ENCODE measurements at places on chromosomes 2 and 18.

DNA sequence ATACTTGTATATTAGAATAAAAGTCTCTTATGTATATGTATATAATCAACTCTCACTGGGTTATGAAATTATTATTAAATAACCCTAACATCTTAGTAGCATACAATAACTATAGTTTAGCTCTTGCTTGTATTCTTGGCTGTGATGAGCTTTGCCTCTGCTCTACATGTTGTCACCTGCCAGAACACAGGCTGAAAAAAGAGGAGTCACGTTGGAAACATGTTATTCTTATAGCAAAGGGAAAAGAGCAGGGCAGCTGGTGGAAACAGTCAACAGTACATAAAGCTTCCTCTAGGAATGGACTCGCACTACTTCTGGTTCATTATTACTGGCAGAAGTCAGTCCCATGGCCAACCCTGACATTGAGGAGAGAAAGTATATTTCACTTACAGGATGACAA, 362.0 kb upstream of the KYNU start:
- DNase-seq, result no peak

DNA sequence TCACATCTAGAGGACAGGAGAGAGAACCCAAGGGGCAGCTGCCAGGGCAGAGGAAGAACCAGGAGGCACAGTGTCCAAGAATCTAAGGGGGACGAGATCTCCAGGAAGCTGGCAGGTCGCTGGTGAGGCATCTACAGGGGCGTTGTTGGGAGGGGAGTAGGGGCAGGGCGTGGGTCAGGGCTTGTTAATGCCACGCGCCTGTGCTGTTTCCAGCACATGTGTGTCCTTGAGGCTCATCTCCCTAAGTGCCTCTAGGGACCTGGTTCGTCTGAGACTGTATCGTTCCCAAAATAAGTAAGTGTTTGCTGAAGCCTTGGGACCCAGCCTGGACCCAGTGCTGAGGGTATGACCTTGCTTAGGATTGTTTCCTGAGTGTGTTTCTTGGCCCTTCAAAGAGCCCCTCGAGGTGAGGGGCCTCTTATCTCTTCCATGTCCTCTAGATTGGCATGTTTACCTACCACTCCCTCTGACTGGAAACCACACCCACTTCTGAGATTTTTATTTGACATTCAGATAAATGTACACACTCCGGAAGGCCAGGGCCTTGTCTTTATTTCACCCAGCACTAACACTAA, 22.2 kb downstream of the HK2 start:
- DNase-seq, result no peak

- DNase-seq, result no peak
Observed at GRCh38 chr2:47237375-47238334, 82.5 kb upstream of the STPG4 start.

DNA sequence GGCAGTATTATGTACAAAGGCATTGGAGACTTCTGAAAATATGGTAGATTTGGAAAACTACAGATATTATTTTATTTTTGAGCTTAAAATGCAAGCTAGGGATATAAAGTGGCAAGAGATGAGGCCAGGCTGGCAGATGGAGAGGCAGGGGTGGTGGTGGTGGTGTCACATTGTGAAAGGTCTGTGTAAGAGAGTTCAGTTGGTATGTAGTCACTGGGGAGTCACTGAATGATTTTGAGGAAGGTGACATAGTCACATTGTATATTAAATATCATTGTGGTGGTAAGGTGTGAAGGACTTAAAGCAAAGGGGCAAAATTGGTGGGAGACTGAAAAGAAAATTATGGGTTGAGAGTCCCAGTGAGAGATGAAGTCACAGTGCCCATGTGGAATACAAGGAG, 82.5 kb downstream of the DIS3L2 start:
- DNase-seq, result no peak

GRCh38 chr2:126719191-126719832, 63.4 kb downstream of the GYPC start:
- no peak for DNase-seq

DNA sequence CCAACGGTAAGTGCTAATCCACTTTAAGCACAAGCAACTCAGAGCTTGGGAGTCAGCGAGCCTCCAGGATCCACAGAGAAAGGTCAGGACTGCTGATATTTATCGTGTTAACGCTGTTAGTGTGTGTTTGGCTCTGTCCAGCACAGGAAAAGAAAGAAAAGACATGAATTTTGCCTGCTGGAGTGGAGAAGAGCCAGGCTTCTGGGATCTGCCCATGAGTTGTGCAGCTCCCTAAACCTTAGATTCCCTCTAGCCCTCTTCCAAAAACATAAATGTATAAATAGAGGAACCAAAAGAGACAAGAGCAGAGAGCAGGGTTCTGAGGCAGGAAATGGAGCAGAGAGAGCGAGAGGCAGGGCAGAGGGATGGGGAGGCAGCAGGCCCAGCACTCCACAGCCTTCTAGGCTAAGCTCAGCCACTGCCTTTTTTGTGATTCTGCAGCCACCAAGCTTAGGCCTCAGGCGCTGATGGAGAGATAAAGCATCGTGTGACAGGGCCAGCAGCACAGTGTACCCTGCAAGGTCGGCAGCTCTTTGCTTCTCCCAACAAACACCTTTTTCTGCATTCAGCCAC, 14.5 kb upstream of the MAT2A start:
- DNase-seq, result no peak

DNA sequence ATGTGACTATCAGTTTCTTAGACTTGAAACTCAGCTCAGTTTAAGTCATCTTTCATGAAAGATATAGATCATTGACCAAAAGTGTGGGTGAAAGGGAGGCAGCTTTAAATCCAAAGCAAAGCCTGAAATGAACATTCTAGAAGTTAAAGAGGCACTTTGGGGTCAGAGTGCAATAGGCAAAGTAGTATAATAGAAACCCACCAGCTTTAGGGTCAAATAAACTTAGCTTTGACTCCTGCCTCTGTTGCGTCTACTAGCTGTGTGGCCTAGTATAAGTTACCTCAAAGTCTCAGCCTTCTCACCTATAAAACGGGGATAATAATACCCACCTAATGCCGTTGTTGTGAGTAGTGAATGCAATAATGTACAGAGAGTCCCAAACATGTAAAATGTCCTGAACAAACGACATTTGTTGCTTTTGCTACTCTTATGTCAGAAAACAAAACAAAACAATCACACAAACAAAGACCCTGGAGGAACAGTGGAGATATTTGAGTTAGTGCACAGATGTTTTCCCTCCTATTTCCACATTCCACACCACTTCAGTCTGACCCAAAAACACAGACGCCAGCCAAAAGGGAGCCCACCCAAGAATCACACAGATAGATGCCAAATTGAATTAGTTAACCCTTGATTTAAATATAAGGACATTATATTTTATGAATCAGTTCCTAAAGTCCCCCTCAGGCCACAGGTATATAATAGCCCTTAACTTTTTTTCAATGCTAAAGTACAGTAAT, 657.0 kb downstream of the ARHGAP15 start:
- DNase-seq, result no peak

GRCh38 chr18:23380001-23380550, 73.0 kb upstream of the RIOK3 start:
- no peak for DNase-seq

DNA sequence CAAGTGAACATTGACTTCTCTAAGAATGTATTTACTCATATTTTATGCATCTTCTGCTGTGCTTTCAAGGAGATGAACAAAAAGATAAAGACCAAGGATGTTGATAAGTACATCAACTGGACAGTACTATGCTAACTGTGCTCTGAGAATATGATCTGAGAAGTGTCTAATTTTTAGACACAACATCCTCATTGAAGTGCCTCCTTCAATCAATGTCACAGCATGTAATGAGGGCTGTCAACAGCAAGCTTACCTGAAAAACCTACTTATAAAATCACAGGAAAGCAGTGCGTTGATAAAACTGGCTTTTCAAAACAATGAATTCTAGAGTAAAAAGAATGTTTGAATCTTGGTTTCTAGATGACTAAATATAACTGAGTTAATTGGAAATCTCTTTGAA, 452.9 kb upstream of the DSEL start:
- no peak for DNase-seq

- no peak for DNase-seq
Observed at GRCh38 chr2:75453384-75454240, 107.1 kb downstream of the EVA1A start.

- DNase-seq, result no peak
Observed at GRCh38 chr2:178997477-178997876, 52.5 kb downstream of the CCDC141 start.

DNA sequence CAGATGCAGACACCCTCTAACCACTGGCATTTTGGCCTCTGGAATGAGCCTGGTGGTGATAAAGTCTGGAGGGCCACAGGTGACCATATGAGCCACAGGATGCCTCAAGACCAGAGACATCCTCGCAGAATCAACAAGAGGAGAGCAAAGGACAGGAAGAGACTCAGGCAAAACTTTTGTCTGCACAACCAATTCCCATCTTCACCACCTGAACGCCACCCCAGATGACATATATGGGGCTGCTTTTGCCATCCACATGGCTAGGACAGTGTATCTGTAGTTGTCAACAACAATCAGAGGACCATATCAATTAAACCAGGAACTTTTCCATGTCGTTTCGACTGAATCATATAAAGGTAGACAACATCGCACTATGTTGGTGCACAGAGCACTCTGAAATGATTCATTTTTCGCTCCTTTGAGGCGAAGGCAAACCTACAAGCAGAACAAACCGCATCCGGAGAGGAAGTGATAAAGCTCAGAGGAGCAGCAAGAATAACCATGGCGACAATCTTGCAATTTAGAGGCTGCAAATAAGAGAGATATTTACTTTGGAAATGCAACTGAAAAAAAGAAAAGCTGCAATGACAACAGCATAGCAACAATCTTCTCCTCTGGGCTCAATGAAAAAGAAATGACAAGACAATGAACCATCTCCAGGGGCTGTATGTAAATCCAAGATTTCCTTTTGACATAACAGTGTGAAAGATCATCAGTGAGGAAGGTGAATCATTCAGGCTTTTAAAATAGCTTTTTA, 204.5 kb downstream of the ARL4C start:
- peak; percentile 44 for DNase-seq

GRCh38 chr2:27954771-27955383, 64.3 kb downstream of the BABAM2 start:
- DNase-seq, result no peak

GRCh38 chr18:24447961-24448360, 12.5 kb upstream of the HRH4 start:
- no peak for DNase-seq

GRCh38 chr2:219062081-219062480, 1.4 kb upstream of the IHH start:
- no peak for DNase-seq

DNA sequence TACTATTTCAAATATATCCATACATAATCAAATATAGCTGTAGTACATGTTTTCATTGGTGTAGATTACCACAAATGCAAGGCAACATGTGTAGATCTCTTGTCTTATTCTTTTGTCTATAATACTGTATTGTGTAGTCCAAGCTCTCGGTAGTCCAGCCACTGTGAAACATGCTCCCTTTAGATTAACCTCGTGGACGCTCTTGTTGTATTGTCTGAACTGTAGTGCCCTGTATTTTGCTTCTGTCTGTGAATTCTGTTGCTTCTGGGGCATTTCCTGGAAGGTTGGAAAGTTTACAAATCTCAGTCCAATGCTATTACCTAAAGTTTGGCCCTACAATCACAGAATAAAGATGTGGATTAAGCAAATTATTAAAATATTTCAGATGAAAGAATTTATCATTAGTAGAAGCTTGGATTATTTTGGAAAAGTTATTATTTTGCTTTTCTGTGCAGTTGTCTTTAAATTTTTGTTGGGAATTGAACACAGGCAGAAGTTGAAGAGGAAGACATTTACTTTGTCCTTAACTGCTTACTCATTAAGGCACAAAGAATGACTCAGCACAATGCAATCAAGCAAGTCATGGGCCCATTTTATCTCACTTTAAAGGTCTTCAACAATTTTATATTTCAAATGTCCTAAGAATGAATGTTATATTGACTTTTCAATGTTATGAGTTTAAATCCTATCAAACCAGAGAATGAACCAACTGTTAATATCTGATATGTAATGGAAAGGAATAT, 103.4 kb upstream of the CAVIN2 start:
- DNase-seq, result no peak

DNA sequence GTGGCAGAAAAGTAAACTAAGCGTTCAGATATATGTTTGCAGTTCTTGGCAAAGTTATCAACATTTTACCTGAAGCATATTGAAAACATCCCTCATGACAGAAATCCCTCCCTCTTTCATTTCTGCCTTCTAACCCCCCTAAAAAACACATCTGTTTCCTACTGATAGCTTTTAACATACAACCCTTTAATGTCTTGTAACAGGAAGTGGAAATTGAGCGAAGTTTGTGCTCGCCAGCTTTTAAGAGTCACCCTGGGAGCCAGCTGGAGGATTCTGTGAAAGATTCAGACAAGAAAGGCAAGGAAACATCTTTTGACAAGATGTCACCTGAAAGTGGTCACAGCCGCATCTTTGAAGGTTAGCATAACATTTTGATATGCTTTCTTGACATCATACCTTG, 247.4 kb downstream of the XIRP2 start:
- DNase-seq, result no peak

GRCh38 chr2:132252191-132252893, 90.6 kb upstream of the ANKRD30BL start:
- no peak for DNase-seq

GRCh38 chr2:127176371-127177311, 43.5 kb downstream of the CYP27C1 start:
- DNase-seq, result no peak

DNA sequence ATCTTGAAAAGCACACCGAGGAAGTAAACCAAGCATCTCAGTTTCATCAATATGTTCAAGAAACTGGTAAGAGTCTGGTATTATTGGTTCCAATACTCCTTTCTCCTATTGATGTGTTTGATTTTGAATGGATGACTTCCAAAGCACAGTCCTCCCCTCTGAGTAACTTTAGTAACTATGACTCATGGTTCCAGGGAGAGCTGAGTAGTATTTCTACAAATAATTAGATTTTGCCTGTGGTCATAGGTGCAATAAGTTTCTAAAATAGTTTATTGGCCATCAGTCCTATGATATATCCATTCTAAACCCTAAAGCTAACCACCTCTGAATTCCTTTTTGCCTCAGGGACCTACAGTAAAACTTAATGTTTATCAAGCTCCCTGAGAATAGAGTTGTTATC, 352.4 kb downstream of the XIRP2 start:
- no peak for DNase-seq

- DNase-seq, result no peak
Observed at GRCh38 chr2:25363733-25364132, 22.0 kb upstream of the DNMT3A start.

- peak; percentile 4 for DNase-seq
Observed at GRCh38 chr2:46032996-46033395, 264.2 kb upstream of the EPAS1 start.

DNA sequence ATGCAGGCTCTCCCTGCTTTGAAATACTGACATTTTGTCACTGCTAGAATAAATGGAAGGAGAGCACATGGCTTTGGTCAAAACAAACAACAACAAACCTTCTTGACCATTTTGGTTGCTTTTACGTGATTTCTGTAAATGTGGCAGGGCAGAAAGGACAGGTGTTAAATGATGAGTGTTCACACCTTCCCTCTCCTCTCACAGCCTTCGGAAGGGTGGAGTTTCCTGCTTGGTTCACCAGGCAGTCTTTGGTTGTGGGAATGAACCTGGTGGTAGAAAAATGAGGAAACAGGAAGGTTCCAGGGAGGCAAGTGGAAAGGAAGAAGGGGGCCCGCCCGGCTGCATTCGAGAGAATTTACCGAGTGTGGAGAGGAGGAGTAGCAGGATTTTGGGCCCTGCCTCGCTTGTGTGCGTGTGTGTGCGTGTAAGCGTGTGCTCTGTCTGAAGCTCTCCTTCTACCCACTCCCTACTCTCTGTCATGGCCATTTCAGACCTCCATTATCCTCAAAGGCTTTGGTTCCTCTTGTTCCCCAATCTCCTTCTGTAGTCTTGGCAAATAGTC, 23.7 kb upstream of the SPP2 start:
- no peak for DNase-seq
